ENCODE measurements at places on chromosomes 5 and 9. TPM values are rescaled to one million over a fixed set of nuclear protein-coding genes. Genes with fewer than 3 reads are reported as not detected.

- DNase-seq: no peak
These were observed 38.0 kb upstream of the UBTD2 start for GRCh38 chr5:172321593-172321992.

NR5A1 gene
- not detected for total RNA-seq

DNA sequence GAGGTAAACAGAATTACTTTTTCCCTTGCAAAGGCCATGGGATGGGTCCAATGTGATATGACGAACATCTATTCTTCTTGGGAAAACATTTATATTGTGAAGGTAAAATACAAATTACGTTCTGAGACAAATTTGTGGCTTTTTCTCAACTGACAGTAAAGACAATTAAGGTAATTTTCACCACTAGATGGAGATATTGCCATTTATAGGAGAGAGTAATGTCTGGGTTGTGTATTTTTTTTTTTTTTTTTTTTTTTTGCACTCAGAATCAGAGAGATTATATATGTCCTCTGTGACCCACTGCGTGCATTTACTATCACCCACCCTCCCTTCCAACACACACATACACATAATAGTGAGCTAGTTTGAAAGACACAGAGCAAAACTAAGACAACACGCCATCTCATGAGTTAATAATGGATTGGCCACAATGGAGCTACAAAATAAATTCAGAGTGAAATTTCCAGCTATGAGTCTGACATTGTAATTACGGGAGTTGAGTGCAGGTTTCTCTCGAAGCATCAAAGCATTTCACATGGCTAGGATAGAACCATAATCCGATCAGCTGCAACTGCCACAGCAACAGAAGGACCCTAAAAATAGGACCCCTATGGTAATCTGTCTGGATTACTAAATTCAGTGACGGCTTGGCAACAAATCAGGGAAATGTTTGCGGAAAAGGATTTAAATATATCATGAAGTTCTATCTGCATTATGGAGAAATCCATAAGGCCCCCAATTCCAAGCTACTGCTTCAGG lies 49.2 kb downstream of the ANXA1 start:
- DNase-seq: peak; percentile 56

DNA sequence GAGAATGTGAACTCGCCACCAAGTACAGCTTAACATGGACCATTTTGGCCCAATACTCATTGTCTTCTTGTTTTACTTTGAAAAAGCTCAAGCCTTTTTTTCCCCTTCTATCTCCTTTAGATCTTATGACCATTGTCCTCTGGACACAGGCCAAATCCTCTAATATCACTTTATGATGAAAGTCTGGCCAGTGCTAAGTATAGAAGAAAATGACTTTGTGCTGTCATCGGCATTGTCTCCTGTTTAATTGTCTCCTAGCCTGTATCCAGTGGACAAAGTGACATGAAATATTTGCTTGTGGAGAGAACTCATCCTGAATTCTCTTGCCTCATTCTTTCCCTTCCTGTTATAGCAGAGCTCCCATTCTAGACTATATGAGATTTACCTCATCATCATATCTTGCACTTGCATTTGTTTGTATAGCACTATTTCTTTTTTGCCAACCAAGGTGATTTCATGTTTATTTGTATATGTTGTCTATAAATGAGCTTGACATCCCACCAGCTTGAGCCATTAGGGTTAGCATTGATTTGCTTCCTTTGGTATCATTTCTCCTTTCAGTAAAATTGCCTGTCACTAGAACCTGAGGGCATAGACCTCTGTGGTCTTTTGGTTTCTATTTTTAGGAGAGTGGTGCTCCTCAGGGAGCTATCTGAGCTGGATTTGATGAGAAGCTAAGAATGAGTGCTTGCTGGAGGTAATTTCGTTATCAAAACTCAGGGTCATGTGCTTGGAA lies 18.8 kb upstream of the TNFAIP8 start:
- no peak for DNase-seq

DNA sequence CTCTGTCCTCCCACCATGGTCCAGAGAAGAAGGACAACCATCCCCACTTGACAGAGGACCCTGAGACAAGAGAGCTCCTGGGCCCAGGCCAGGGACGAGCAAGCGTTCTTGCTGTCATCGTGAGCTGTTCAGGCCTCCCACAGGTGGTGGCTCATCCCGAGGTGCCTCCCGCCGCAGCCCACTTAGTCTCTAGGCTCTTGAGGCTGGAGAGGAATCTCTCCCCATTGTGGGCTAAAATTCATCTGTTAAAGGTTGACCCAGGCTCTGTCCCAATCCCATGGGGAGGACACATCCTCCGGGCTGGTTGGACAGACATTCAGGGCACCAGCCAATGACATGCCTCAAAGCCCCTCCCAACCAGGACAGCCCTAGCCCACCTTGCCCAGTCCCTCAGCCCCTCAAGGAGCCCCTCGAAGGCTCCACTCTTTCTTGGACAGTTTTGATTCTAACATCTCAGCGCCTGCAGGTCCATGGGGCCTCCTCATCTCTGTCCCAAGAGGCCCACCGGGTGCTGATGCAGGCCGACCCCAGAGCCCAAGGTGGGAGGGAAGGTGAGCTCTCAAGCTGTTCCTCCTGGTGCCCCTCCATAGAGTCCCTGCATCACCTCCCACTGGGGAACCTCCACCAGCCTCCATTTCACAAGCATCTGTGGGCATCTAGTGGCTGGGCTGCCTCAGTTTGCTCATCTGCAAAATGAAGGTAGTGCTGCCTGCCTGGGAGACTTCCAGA lies 52.9 kb downstream of the BARX1 start:
- DNase-seq: no peak

DNA sequence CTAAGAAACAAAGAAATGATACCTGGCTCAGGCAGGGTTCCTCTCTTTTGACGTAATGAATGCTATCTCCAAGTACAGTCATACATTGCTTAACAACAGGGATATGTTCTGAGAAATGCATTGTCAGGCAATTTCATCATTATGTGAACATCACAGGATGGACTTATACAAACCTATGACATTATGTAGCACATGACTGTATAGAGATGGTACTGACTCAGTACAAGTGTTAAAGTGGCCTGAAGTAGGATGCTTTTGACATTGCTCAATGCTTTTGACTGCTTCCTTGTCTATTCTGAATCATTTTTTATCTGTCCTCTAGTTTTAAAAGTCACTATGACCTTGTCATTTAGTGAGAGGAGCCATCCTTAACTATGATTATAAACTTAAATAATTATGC lies 147.6 kb downstream of the NR2F1-AS1 start:
- DNase-seq: peak; percentile 21

GRCh38 chr9:3699883-3700282 lies 174.1 kb upstream of the RFX3 start:
- DNase-seq: no peak

DNA sequence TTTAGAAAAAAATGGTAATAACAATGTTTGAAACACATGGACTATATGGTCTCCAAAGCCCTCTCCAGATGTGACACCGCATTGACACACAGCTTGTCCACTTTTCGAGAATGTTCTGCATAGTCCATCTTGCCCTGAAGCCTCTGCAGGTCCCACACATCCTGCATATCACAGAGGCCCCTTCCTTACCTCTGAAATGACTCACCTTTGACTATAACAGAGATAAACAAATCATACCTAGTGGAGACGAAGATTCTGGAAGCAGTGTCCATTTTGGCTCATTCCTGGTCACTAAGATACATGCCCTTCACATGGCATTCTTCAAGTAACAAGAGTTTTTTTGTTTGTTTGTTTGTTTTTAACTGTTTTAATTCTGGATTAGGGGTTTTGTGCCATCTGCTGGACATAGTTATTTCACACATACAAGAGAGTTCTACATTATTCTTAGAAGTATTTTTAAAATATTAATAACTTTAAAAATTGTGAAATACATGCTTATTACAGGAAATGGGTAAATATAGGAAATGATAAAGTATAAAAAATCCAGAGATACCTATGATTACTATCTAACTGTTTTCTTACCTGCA lies 5.1 kb downstream of the ARL14EPL start:
- DNase-seq: peak; percentile 11

- DNase-seq: no peak
These were observed 4.6 kb downstream of the ISL1 start for GRCh38 chr5:51387884-51388275.

DNA sequence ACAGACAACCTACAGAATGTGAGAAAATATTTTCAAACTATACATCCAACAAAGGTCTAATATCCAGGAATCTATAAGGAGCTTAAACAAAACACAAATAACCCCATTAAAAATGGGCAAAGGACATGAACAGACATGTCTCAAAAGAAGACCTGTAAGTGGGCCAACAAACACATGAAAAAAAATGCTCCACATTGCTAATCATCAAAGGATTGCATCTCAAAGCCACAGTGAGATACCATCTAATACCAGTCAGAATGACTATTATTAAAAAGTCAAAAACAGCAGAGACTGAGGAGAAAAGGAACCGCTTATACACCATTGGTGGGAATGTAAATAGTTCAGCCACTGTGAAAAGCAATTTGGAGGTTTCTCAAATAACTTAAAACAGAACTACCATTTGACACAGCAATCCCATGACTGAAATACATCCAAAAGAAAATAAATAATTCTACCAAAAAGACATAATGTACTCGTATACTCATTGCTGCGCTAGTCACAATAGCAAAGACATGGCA lies 39.1 kb upstream of the C5orf63 start:
- no peak for DNase-seq

GRCh38 chr5:8765886-8766285 lies 780.0 kb downstream of the SEMA5A start:
- DNase-seq: no peak

GDA gene
- 14.6 TPM for total RNA-seq

GRCh38 chr5:7802855-7803254 lies 48.1 kb downstream of the CFAP90 start:
- no peak for DNase-seq

NRG2 gene
- 0.52 TPM for total RNA-seq

DNA sequence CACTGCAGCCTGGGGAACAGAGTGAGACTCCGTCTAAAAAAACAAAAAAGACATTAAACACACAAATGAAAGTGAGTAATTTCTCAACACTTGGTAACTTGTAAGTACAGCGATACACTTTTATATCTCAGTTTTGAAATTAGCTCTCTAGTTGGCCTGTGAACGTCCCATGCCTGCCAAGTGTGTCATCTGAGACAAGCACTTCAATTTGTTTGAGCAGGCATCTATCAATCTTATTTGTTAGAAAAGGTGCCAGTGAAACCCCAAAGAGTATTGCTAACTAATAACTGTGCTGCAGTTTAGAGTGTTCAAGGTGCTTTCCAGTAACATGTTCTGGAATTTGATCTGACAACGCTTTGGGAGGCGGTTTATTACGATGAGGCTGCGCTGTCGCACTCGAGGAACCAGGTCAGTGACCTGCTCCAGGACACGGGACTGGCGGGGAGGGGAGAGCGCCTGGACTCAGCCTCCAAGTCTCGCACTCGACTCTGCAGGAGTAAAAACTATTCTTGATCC lies 1.1 kb upstream of the SPIN1 start:
- DNase-seq: peak; percentile 56

PLPP1 gene
- 70.6 TPM for total RNA-seq

IFNA4 gene
- not detected for total RNA-seq

DNA sequence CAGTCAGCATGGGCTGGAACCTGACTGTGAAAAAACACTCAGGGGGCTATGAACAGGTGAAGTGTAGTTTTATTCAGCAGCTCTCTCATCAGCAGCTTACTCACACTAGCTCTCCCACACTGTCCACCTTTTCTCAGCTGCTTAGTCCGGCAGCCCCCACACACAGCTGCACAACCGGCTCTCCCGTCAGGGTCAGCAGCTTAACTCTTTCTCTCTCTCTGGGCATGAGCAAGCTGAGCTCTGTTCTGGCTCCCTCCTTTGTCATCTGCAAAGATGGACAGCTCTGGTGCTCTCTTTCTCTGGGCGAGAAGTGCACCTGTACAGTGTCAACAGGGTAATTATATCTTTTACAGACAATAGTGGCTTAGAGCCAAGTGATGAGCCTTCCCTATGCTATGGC lies 8.2 kb downstream of the DMAC1 start:
- DNase-seq: no peak

- peak; percentile 5 for DNase-seq
These were observed 815.5 kb downstream of the TLE1 start for GRCh38 chr9:80873861-80874260.

- peak; percentile 11 for DNase-seq
These were observed 212.4 kb upstream of the DMRT1 start for GRCh38 chr9:629146-629545.

GRCh38 chr5:5080790-5081189 lies 59.3 kb upstream of the ADAMTS16 start:
- DNase-seq: peak; percentile 86

DNA sequence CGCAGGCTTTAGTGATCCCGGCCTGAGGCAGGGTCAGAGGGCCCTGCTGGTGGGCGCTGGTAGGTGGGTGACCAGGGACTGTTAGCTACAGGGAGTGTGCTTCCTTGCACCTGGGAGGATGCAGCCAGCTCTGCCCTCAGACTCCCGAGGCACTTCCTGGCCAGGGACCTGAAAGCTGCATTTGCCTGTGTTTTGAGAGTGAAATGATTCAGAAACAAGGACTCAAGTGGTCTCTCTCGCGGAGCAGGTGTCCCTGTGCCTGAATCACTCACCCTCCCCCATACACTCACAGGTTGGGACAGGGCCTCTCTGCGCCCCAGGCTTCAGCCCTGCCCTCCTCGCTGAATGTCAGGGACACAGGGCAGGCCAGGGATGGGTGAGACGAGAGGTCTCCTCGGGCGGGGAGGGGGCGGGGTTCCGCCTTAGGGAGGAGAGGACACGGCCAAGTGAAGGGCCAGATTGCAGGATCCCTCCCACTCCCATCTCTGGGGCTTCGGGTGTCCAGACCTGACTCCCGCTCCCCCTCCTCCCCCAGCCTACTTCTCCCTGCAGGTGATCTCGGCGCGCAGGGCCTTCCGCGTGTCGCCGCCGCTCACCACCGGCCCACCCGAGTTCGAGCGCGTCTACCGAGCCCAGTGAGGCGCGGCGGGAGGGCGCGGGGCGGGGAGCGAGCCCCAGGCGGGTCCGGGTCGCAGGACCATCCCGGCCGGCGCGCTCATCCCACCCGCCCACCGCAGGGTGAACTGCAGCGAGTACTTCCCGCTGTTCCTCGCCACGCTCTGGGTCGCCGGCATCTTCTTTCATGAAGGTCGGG lies 1.5 kb downstream of the LTC4S start:
- no peak for DNase-seq

KCNIP1 gene
- 32.4 TPM for total RNA-seq

Data from renal cortical epithelial cell (primary cell).